ENCODE measurements at places on chromosomes 5 and 9.

DNA sequence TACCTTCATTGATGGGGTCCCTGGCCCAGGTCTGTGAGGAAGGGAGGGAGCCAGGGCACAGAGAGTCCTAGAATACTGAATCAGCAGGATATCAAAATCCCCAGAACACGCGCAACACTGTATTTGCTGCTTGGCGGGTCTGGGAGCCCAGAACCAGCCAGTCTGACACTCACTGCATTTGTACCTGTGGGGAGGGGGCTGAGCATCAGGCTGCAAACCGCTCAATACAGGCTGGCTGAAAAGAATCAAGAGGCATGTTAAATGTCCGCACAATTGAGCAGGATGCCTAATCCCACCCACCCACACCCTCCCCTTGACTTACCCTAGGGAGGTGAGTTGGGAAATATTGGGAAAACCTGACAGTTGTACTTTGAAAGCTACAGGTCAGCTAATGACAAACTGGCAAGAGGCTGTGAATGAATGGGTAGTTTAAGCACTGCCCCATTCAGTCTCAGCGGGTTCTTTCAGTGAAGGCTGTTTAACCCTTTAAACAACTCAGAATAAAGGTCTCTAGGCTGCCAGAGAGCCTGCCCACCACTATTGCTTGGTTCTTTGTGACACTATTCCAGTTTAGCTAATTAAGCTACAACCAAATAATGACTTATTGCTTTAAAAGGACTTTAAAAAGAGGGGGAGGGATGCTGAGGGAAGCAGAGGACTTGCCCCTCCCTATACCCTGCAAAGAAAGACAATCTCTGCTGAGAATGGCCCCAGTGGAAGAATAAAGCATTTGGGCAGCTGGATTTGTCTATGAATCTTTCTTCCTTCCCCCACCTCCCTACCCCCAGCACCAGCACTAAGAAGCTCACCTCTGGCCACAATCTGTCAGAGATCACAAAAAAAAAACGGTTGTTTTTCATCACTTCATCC is 5.0 kb downstream of the SPRY4 start:
- DNase-seq: no peak

GRCh38 chr5:142872795-142873194 is 102.6 kb downstream of the ARHGAP26 start:
- DNase-seq: no peak

- peak; percentile 15 for DNase-seq
Observed at GRCh38 chr9:121609822-121610637, 41.4 kb upstream of the DAB2IP start.

- no peak for DNase-seq
Observed at GRCh38 chr5:139133282-139133681, 64.9 kb downstream of the SIL1 start.
